Hematopoietic multipotent progenitor cell treated with erythropoietin and hydrocortisone succinate and interleukin-3 and kit ligand, for 15 days (in vitro differentiated cells): ENCODE measurements at places on chromosomes 1 and 21.
A peak's percentile ranks its signal among the peaks of the same experiment; 100 is the strongest.

DNA sequence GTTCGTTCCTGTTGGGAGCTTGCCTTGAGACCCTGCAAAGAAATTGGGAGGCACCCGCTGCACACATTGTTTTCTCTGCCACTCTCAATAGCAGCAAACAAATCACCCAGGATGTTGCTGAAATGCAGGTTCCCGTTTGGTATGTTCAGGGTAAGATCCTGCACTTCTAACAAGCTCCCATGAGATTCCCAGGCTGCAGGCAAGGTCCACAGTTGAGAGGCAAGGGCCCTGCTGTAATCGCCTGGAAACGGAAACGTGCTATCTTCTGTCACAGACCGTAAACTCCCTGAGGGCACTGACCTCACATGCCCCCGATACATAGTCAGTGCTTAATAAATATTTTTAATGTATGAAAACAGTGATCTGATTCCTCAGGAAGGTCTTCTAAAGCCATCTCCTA lies 37.8 kb downstream of the XCL1 start:
- no peak for DNase-seq

DNA sequence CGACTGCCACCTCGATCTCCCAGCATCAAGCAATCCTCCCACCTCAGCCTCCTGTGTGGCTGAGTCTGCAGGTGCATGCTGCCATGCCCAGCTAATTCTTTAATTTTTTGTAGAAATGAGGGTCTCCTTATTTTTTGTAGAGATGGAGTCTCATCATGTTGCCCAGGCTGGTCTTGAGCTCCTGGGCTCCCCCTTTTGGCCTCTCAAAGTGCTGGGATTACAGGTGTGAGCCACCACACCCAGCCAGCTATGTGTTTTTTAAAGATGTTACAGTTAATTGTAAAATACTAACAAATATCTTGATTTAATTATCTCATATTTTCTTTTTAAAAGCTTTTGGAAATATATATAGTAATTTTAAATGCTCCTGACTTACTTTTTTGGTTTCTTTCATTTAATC lies 181.3 kb upstream of the DMRTA2 start:
- no peak for DNase-seq

GRCh38 chr1:100720751-100721150 lies 1.2 kb downstream of the VCAM1 start:
- no peak for DNase-seq

- no peak for DNase-seq
Observed at GRCh38 chr1:93804412-93804811, 74.6 kb downstream of the DNTTIP2 start.

GRCh38 chr1:243745356-243745755 lies 104.7 kb downstream of the AKT3 start:
- DNase-seq: no peak

GRCh38 chr21:14600569-14601297 lies 54.6 kb upstream of the SAMSN1 start:
- no peak for DNase-seq

DNA sequence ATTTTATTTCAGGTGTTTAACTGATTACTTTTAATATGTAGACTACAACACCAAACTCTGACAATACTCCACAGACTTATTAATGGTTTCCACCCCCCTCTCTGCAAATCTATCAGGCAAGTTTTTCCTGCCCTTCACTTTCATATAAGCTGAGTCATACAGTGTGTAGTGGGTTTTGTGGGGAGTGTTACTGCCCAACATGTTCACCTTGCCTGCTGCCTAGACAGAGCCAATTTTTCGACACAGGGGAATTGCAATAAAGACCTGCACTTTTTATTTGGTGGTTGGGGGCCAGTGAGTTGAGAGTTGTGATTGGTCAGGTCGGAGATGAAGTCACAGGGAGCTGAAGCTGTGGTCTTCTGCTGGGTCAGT lies 119.7 kb downstream of the PPIAL4G start:
- DNase-seq: no peak

DNA sequence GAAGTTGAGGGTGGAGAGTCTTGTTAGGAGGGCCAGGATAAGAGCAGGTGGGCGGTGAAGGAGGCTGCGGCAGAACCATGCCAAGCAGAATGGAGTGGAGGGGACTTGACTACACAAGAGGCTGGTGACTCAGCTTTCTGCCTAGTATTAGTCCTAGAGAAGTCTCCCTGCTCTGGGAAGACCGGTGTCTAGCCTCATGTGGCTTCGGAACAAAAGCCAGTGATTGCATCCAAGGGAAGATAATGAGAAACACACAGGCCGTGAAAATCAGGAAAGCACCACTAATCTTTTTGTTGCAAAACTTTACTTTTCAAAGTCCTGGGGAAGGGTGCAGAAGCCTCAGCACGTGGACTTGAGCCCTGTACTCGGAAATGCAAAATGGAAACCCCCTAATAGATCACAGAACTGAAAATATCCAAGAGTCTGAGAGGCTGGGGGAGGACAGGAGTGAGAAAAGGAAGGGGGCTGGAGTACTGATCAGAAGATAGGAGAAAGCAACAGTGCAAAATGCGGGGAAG lies 31.4 kb downstream of the DDR2 start:
- no peak for DNase-seq

GRCh38 chr1:111251570-111251969 lies 24.1 kb downstream of the CHI3L2 start:
- DNase-seq: no peak

- no peak for DNase-seq
Observed at GRCh38 chr1:106289265-106289928, 767.1 kb upstream of the PRMT6 start.

- peak; percentile 51 for DNase-seq
Observed at GRCh38 chr1:27332536-27333281, 9.1 kb upstream of the SYTL1 start.

DNA sequence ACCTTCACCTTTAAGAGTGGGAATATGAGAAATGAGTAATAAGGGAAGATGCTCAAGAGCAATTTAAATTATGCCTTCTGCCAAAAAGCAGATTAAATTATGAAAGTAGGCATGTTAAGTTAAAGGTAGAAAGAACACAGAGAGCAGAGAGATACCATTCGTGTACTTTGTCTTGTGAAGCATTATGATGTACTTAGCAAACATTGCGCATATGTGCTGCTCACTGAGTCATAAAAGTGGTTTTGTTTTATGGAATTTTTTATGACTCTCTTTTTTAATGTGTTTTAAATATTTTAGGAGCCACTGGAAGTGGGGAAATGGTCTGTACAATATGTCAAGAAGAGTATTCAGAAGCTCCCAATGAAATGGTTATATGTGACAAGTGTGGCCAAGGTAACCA lies 35.3 kb downstream of the MTF2 start:
- no peak for DNase-seq

- peak; percentile 13 for DNase-seq
Observed at GRCh38 chr1:159289060-159289459, 13.1 kb upstream of the FCER1A start.

- DNase-seq: no peak
Observed at GRCh38 chr21:24278711-24279110, 1328.6 kb downstream of the MRPL39 start.

- no peak for DNase-seq
Observed at GRCh38 chr1:72433591-72433990, 151.3 kb upstream of the NEGR1 start.

DNA sequence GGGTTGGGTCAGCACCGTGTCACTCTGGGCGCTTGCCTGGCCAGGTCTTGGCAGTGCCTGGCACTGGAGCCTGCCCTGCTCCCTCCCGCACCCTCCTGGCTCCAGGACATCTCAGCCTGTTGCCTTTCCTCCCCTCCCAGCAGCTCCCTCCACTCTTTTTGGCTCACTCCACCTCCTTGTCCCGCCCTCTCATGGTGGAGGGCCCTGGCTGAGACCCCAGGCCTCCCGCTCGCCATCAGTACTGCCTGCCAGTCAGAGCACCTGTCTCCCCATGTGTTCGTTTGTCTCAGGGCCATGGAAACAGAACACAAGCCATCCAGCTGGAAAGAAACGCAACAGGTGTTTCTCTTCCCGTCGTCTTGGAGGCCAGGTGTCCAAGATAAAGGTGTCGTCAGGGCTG lies 61.0 kb downstream of the B3GALT5 start:
- no peak for DNase-seq

DNA sequence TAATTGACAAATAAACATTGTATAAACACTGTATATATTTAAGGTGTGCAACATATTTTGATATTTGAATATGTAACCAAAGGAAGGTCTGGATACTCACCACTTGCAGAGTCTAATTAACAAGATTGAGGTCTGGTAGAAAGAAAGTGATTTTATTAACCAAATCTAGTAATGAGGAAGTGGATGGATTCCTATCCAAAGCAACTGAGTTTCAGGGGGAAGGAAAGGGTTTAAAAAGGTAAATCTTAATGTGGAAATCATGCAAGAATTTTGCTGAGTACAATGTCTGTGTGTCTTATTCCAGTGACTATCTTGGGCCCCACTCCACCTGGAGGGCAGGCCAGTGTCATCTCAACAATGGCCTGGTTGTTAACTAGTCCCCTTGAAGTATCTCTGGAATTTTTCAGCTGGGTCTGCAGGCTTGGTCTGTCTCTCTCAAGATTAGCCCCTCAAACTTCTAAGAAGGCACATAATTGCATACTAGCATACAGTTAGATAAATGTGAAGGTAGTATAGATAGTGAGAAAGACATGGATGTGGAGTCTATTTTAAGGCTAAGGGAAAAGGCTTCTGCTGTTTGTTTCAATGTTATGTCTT lies 262.7 kb upstream of the RGS18 start:
- DNase-seq: no peak

GRCh38 chr1:33738536-33738935 lies 125.3 kb upstream of the HMGB4 start:
- no peak for DNase-seq

DNA sequence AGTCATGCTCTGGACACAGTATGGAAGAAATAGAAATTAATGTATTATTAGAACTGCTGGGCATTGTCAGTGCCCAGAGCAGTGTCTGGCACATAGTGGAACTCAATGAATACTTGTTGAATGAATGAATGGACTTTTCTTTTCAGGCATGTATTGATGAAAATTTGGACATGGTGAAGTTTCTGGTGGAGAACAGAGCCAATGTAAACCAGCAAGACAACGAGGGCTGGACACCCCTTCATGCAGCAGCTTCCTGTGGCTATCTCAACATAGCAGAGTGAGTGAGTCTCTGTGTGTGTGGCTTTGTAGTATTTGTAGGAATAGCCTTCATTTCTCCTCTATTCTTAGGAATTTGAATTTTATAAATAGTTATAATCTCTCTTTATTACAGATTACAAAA lies 68.1 kb downstream of the PPP1R12B start:
- DNase-seq: no peak

DNA sequence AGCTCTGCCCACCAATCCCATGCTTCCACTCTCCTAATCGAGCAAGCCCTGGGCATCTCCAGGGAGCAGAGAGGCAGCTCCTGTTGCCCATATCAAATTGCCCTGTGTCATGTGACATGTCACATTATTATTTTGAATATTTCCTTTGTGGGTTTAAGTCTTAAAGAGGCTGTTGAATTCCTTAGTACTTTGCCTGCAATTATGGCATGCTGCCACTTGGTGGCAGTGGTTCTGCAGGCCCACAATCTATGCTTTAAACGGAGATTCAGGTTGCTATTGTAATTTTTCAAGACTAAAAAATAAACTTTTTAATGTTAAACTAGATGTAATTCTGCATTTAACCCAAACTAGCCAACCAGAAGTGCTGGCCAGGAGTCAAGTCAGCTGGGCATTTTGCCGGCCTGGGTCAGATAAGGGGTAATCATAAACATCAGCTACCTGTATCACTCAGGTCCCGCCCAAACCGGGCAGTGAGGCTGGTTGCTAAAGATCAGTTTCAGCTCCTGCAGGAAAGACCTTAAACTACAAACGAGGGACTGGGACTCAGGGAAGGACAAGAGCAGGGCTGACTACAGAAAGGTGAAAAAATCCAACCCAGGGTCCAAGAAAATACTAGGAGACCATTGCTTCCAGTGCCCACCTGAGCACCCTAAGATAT lies 37.3 kb upstream of the ARHGEF16 start:
- DNase-seq: no peak

DNA sequence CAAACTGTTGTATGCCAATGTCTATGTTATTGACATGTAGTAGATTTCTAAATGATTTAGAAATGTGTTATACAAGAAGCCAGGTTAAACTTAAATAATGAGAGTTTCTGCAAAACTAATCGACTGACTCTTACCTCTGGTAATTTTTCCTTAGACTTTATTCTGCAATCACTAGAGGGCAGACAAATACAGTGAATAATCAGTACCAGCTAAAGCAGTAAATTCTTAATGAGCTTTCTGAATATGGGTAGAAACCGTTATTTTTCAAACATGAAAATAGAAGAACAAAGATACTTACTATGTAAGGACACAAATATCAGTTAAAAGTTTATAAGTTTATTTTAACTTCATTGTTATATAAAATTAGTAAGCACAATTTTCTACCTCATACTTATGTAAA lies 97.9 kb upstream of the RGS1 start:
- no peak for DNase-seq
